ENCODE measurements at places on chromosomes 12 and 14.

DNA sequence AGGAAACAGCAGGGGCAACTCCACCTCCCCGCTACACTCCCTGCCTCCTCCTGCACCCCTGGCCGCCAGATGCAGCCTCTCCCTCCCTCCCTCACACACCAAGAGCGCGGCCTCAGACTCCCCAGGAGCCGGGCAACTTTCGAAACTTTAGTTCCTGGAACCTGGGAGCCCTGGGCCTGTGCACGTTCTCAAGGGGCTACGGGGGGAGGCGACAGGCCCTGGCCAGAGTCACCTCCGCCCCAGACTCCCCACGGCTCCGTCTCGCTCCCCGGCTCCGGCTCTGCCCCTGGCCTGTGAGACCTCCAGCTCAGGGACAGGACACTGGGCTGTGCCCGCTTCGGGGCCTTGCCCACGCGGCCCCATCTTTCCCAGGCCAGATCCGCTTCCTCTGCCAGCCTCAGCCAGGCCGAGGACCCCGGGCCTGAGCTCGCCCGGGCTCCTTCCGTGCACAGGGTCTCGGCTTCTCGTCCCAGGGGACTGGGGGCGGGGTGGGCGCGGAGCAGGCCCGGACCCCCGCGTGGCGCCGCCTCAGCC lies 5.5 kb downstream of the AMN start:
- DNase-seq, result no peak

GRCh38 chr12:53185582-53186153 lies 4.9 kb upstream of the CSAD start:
- DNase-seq, result no peak

DNA sequence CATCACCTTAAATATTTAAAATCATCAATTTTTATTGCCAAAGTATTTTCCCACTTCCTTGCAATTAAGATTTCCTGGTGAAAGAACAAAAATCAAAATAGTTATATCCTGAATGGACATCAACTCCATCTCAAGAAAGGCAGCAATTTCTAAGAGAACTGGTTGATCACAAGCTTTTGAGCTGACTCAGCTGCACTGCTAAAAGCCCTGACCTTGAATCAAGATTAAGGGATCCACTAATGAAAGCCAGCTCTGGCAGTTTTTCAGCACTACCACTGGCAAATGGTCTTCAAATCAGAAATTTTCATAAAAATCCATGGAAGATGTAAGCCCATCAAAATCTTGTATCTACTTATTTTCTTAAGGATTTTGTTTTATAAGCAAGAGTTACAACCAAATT lies 123.4 kb downstream of the SLC6A15 start:
- no peak for DNase-seq

DNA sequence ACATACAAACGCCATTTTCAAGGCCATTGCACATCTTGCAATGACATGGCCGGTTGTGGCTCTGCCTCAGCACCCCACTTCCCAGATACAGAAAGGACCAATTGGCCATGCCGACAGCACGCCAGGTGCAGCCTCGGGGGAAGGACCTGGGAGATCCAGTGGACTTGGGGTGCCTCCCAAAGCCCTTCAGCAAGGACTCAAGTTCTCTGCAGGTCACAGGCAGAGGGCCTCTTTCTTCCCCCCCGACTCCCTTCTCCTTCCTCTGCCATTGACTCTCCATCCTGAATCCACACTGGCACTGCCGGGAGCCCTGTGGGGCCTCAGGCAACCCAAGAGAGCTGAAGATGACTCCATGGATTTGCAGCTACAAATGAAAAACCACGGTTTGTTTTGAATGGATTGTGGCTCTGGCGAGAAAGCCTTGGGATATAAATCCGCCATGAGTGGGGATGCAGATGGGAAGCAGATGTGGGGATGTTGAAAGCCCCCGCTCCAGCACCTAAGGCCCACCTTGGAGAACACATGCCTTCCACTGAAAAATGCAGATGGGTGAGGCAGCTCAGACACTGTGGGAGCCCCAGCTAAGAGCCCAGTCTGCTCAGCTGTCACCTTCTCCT lies 35.1 kb upstream of the LTBP2 start:
- DNase-seq, result no peak

GRCh38 chr14:89276424-89276975 lies 140.5 kb downstream of the FOXN3 start:
- peak; percentile 18 for DNase-seq

GRCh38 chr12:38813923-38814322 lies 91.5 kb downstream of the CPNE8 start:
- no peak for DNase-seq

- no peak for DNase-seq
These were observed 65.1 kb downstream of the TRAFD1 start for GRCh38 chr12:112190231-112191025.

GRCh38 chr14:60349663-60350365 lies 100.8 kb downstream of the PPM1A start:
- DNase-seq, result peak; percentile 58

GRCh38 chr12:29346769-29347421 lies 34.1 kb downstream of the ERGIC2 start:
- no peak for DNase-seq

DNA sequence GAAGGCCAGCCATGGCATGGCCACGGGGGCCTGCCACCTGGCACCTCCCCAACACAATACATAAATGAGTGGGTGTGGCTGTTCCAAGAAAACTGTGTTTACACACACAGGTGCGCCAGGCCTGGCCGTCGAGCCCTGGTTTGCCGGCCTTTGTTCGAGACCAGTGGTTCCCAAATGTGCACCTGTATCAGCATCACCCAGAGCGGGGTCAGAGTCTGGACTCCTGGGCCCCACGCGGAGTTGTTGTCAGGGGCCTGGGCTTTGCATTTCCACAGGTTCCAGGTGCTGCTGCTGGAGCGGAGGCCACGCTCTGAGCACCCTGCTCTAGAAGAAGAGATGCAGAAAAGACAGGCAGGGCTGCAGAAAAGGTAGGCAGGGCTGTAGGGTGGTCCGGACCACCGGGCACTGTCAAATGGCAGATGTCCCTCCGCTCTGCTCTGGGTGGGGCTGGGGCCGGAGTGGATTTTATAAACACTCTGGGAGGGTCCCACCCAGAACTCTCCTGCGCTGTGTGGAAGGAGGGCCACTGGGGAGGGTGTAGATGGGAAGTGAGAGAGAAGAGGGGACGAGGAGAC lies 4.2 kb upstream of the ASPG start:
- DNase-seq, result no peak

GRCh38 chr14:73712540-73713180 lies 1.5 kb downstream of the PNMA1 start:
- peak; percentile 29 for DNase-seq

DNA sequence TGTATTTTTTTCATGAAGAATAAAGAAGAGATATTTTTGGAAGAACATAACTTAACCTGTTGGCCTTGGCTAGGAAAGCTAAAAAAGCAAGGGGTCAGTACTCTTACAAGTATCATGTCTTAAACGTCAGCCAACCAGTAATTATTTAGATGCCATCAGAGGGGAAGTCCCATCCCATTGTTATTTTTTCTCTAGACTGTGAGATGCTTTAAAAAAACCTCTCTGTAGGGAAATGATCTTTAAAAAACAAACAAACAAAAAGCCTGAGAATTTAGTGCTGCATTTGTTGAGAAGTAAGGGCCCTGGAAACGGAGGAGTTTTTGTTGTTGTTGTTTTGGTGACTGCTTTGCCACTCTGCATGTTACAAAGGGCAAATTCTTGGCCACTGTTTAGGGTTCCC lies 474.0 kb downstream of the ZFP36L1 start:
- DNase-seq, result peak; percentile 13

DNA sequence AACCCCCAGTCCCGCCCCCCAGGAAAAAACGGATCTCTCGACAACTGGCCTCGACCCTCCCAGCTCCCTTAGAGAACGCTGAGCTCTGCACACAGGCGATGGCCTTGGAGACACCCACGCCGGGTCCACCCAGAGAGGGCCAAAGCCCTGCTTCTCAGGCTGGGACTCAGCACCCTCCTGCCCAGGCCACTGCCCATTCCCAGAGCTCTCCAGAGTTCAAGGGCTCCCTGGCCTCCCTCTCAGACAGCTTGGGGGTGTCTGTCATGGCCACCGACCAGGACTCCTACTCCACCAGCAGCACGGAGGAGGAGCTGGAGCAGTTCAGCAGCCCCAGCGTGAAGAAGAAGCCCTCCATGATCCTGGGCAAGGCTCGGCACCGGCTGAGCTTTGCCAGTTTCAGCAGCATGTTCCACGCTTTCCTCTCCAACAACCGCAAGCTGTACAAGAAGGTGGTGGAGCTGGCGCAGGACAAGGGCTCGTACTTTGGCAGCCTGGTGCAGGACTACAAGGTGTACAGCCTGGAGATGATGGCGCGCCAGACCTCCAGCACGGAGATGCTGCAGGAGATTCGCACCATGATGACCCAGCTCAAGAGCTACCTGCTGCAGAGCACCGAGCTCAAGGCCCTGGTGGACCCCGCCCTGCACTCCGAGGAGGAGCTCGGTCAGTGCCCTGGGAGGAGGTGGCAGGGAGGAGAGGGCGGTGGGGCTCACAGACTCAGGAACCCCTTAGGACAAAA lies 95.8 kb downstream of the LGMN start:
- no peak for DNase-seq

DNA sequence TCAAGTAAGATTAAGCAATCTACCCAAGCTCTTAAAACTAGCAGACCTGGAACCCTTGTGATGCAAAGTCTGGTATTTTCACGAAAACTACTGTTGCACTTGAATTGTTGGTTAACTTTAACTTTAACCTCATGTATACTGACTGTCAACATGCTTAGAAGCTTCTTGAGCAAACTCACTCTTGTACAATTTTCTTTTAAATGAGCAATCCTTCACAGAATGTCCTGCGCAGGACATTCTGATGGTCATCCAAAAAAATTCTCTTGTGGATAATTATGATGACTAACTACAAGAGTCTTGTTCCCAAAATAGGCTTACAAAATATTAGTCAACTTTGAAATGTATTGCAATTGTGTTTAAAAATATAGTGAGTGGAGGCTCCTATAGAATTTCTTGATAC lies 54.0 kb upstream of the PDE3A start:
- DNase-seq, result peak; percentile 8

DNA sequence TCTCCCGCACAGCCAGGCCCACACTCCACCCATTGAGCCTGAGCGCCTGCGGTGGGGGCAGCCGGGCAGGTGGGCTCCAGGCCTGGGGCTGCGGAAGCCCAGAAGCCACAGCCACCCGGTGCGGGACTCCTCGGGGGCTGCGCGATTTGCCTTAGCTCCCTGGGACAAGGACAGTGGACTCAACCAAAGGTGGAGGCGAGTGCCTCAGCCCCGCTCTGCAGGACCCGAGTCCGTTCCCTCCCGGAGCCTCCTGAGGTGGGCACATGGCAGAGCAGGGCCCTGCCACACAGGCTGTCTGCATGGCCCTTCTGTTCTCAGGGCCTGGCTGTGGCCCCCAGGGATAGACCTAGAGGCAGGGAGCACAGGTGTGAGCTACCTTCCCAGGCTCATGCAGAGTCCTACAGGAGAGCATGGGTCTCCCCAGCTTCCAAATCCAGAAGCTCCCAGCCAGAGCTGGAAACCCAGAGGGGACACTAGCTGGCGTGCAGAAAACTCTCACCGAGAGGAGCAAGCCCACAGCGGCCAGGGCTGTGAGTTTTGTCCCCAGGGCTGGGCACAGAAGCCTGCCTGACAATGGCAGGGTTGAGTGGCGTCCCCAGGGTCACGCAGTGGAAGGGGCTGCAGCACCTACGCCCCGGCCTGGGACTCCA lies 22.2 kb upstream of the LRTM2 start:
- no peak for DNase-seq

All from fibroblast of villous mesenchyme (primary cell).